ENCODE measurements at places on chromosomes 5 and 9. TPM values are rescaled to one million over a fixed set of nuclear protein-coding genes. Genes with fewer than 3 reads are reported as not detected.

PCDHA9 gene
- polyA plus RNA-seq, result not detected

NUTM2G gene
- not detected for polyA plus RNA-seq

F2RL1 gene
- polyA plus RNA-seq, result 135 TPM

GRXCR2 gene
- not detected for polyA plus RNA-seq

C9orf50 gene
- 0.09 TPM for polyA plus RNA-seq

PCDHGA7 gene
- polyA plus RNA-seq, result 0.30 TPM

GPRIN1 gene
- 0.54 TPM for polyA plus RNA-seq

PCDHGC5 gene
- polyA plus RNA-seq, result not detected

CEMIP2 gene
- polyA plus RNA-seq, result 29.5 TPM

GABRA6 gene
- polyA plus RNA-seq, result not detected

EXD3 gene
- 36.2 TPM for polyA plus RNA-seq

CAVIN4 gene
- not detected for polyA plus RNA-seq

ANKDD1B gene
- 12.5 TPM for polyA plus RNA-seq

MRPS2 gene
- 65.9 TPM for polyA plus RNA-seq

FOXD4L5 gene
- 0.03 TPM for polyA plus RNA-seq

FOXD4L3 gene
- not detected for polyA plus RNA-seq

PFN3 gene
- not detected for polyA plus RNA-seq

MLANA gene
- polyA plus RNA-seq, result not detected

AK3 gene
- polyA plus RNA-seq, result 45.4 TPM
